ENCODE measurements at places on chromosomes 13 and 19.

GRCh38 chr19:19530423-19530804 is 1.7 kb downstream of the YJEFN3 start:
- no peak for DNase-seq

GRCh38 chr13:45715351-45715750 is 13.2 kb downstream of the CBY2 start:
- DNase-seq, result no peak

DNA sequence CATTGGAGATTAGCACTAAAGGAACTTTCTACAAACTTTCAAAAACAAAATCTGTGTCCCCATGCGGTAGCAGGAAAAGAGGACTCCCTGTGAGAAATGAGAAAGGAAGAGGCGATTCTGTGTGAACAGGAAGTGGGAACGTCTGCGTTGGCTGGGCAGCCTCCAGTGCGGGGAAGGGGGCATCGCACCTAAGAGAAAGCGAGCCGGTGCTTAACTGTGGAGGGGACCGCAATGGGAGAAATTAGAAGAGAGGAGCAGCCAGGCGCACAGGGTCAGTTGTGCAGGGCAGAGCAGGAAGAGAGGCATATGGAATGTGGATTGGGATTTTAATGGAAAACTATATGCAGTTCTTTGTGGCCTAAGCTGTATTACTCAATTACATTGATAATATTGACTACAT is 77.4 kb upstream of the DOCK9 start:
- DNase-seq, result no peak

GRCh38 chr19:10895920-10896319 is 24.6 kb downstream of the CARM1 start:
- DNase-seq, result no peak

DNA sequence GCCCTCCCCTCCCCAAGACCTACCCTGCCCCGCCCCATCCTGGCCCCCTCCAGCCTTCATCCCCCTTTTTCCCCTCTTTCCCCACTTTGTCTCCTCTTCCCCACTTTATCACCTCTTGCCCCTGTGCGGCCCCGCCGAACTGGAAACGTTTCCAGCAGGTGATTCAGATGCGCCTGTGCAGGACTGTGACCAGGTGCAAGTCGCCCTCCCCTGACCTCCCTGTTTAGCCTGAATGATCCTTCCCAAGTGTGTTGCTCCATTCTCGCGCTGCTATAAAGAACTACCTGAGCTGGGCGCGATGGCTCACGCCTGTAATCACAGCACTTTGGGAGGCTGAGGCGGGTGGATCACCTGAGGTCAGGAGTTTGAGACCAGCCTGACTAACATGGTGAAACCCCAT is 25.9 kb downstream of the ZNF791 start:
- DNase-seq, result no peak

DNA sequence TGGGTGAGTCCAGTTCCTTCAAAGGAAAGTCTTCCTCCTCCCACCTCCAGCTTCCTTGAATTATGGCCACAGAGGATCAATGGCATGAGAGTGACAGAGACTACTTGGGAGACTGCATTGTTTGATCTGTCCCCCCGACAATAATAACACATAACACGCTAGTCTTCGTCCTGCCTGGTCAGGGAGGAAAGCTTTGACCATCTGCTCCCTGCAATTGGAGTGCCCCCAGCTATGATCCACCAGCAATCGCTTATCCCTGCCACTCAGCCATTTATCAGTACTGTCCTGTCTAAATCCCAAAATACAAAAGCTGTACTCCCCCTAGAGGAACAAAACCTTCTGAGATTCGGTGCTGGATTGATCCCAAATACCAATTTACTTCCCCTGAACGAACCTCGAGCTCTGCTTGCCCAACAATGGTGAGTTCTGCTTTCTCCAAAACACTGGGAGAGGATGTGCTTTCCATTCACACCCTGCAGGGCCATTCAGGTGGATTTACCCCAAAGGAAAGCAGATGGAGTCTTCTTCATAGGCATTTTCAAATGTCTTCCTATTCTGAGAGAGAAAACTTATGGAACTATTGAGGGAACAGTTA is 466.7 kb downstream of the TSHZ3 start:
- DNase-seq, result no peak

DNA sequence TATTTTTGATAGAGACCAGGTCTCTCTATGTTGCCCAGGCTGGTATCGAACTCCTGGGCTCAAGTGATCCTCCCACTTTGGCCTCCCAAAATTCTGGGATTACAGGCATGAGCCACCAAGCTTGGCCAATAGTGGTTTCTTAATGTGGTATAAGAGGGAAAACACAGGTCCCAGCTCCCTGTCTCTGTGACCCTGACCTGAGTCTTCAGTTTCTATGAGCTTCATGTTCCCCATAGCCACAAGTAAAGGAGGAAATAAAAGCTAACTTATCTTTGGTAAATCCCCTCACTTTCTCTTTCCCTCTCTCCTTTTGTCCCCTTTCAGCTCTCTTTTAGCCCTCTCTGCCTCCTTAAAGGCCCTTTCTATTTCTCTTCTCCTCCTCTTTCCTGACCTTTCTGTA is 50.3 kb downstream of the ABCC4 start:
- no peak for DNase-seq

- no peak for DNase-seq
These were observed 4.2 kb upstream of the PDX1 start for GRCh38 chr13:27915301-27916207.

GRCh38 chr13:97234236-97234635 is 12.1 kb downstream of the MBNL2 start:
- no peak for DNase-seq

DNA sequence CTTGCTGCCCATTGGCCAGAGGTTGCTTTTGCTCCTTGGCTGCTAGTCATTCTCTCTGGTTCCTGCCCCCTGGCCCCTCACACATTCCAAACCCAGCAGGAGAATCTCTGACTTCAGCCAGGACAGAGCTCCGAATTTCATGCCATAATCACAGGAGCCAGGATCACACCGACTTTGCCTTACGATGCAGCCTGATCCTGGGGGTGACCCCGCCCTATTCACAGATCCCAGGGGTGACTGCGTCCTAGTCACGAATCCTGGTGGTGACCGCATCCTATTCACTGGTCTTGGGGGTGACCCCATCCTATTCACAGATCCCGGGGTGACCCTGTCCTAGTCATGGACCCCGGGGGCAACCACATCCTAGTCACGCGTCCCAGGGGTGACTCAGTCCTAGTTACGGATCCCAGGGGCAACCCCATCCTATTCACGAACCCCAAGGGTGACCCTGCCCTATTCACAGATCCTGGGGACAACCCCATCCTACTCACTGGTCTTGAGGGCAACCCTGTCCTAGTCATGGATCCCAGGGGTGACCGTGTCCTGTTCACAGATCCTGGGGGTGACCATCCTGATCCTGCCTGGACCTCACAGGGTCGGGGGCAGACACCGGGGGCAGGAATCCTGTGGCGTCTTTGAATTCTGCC is 7.4 kb upstream of the TEX29 start:
- no peak for DNase-seq

GRCh38 chr13:109160357-109160756 is 530.9 kb downstream of the MYO16 start:
- DNase-seq, result no peak

- DNase-seq, result no peak
These were observed 105.6 kb upstream of the SERP2 start for GRCh38 chr13:44267980-44268379.

GRCh38 chr13:41455725-41456419 is 1.5 kb upstream of the RGCC start:
- DNase-seq, result no peak

DNA sequence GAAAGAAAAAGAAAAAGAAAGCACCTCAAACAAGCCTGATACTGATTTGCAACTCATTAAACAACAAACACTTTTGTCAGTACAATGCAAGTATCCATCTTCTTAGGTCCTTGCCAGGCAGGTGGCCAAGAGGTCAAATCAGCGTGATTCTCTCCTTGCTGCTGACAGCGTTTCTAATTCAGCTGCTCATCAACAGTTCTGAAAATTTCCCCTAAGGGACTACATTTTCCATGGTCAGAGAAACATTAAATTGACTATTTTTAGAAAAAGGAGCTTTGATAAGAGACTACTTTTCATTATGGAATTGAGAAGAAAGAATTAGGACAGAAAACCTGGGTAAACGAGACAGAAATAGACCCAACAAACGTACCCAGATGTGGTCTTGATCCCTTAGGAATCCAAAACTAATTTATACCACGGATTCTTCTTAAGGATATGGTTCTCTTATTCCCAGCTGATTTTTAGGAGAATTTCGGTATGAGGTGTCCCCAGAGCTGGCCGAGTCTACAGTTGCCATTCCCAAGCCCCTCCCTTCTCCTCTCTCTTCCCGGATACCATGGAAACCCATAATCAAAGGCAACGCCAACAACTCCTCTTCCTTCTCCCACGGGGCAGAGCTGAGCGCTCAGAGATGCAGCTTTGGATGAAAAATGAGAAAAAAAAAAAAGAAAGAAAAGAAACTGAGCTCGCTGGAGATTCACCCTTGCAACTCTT is 29.5 kb upstream of the CEBPG start:
- no peak for DNase-seq

- no peak for DNase-seq
These were observed 12.0 kb upstream of the ZNF274 start for GRCh38 chr19:58170860-58171259.

GRCh38 chr13:20869540-20869939 is 33.0 kb downstream of the XPO4 start:
- DNase-seq, result no peak

DNA sequence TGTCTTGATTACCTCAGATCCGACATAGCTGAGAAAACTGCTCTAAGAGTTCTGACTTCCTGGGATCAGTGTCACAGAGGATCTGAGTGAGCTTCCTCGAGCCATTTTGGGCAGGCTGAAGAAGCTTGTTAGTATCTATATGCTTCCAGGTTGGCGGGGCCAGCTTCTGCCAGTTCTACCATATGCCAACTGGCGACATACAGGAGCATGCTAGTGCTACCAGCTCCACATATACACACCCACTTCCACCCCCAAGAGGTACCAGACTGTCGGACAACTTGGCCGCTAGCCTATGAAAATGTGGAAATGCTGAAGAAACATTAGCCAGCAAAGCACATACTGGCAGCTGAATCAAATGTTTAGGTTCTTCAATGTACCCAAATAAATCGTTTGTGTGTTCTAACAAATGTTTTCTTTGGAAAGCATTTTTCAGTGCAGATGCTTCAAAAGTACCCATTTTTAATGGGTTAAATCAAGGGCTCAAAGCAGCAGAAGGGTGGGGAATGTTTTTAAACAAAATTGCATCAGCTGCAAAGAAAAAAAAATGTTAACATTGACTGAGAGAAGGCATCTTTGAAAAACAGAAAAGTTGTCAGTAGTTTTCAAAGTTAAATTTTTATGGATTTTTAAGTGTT is 163.7 kb downstream of the KLF12 start:
- peak; percentile 75 for DNase-seq

DNA sequence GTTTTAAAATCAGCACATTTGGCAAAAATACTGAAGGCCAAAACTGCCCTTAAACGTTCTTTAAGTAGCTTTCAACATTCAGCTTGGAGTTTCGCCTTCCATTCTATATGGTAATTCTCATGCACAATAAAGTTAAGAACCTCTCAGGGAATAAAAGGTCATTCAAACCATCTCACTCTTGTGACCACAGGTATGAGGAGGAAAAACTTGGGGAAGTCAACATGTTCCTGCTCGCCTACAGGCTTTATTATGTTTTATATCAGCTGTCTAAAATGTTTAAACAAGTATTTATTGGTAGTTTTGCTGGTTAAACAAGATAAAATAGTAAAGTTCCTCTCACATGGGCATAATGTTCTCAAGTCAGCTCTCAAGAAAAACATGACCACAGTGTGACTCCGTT is 19.9 kb upstream of the TM9SF2 start:
- DNase-seq, result no peak

DNA sequence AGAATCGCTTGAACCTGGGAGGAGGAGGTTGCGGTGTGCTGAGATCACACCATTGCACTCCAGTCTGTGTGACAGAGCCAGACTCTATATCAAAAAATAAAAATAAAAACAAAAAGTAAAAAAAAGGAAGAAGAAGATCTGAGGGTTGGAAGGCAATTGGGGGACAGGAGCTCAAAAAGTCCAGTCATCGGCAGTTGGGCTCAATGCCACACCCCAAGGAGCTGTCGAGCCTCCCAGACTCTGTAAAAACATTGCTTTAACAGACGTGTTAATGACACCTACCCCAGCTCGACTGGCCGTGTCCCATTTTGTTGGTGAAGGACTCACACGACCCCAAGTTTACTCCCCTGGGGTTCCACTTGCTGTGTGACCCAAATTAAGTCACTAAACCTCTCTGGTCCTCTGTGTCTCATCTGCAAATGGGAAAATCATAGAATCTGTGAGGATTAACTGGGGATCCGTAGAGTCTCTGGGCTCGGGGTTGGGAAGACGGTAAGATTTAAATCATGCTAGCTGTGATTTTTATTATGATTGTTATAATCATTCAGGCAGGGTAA is 7.0 kb downstream of the GNA15 start:
- no peak for DNase-seq

- DNase-seq, result no peak
These were observed 32.7 kb downstream of the NALCN start for GRCh38 chr13:101383595-101383994.

GRCh38 chr13:99009987-99010551 is 32.2 kb upstream of the DOCK9 start:
- DNase-seq, result no peak

DNA sequence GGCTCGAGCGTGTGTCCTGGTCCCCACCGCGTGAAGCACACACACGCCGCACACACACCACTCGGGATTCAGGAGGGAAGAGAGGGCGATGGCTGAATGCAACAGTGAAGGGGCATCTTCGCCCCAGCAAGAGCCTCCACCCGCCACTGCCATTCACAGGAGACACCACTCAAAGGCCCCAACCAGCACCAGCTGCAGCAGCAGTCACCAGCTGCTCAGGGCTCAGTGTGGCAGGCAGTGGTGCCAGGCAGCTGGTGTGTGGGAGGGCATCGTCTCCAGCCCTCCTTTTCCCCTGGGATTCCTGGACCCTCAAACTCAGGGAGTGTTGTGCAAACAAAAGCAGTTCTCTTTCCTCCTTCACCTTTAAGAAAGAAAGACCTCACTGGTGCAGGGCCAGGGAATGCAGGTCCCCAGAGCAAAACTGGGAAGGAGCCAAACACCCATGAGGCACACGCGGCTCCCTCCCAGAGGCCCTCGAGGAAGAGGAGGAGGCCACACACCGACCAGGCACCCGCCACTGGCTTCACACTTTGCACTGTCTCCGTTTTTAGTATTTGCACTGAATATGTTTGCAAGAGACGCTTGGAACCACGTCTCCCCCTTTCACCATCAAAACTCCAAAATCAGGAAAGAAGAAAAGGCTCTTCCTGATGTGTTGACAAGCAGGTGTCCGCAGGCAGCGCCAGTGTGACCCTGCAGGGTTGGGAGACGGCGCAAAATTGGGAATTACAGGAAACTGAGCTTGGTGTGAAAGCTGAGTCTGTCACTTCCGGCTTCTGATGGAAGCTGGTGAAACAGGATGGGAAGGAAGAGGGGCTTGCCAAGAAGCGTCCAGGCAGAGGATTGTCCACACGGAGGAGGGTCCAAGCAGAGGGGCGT is 26.4 kb upstream of the F7 start:
- DNase-seq, result peak; percentile 79
